ENCODE measurements at places on chromosomes 2 and 18.

- no peak for DNase-seq
Measured at GRCh38 chr2:178246696-178247095, 52.4 kb downstream of the OSBPL6 start.

- no peak for DNase-seq
Measured at GRCh38 chr2:9959262-9959661, 7.8 kb downstream of the GRHL1 start.

- no peak for DNase-seq
Measured at GRCh38 chr2:113850687-113851086, 39.2 kb upstream of the ACTR3 start.

DNA sequence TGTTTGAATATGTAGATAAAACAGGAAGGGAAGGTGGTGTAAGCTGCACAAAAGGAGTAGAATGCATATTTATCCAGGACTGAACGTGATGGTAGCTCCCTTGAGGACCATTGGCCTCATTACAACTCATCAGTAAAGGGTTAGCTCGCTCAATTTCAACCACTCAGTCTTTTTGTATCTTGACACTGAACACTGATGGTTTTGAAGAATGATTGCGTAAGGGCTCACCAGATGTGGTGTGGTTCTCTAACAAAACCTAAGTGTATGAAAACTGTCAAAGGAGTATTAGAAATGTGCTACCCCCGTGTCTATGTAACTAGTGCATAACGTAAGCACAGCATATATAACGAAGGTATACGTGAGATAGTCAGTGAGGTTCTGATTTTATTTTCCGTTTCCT is 272.4 kb upstream of the THSD7B start:
- DNase-seq = no peak

- DNase-seq = no peak
Measured at GRCh38 chr2:192469612-192470011, 274.9 kb upstream of the TMEFF2 start.

GRCh38 chr18:66990909-66991308 is 387.0 kb upstream of the CDH19 start:
- no peak for DNase-seq

GRCh38 chr2:201790291-201790690 is 9.6 kb upstream of the ALS2 start:
- DNase-seq = no peak

DNA sequence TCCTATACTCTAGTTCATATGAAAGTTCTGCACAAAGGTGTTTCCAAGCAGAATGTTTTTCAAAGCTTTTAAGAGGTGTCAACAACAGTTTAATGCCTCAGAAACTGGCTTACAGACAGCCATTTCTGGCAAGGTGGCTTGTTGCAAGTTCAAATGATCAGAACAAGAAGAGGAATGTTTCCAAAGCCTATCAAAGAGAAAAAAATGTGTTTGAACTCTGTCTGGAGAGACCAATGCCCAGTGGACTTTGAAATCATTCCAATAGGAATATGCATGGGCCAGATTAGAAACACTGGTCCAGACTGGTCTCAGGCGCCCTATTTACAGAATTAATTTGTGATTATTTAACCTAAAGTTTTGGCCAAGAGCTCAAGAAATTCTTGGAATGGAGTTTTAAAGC is 106.2 kb downstream of the CPS1 start:
- DNase-seq = no peak

DNA sequence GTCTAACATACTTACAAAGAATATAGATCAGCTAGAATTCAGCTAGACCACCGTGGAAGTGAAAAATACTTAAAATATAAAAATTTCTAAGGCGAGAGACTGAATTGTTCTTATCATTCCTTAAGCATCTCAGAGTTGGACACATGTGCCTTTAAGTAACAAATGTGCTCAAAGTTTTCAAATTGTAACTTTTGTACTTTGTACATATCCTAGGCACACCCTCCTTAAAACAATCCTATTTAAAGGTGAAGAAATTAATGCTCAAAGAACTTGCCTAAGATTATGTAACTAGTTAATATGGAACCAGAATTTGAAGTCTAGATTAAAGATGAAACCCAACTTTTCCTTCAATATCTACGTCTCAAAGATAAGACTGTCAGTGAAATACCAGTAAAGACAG is 74.1 kb downstream of the EML4 start:
- no peak for DNase-seq

DNA sequence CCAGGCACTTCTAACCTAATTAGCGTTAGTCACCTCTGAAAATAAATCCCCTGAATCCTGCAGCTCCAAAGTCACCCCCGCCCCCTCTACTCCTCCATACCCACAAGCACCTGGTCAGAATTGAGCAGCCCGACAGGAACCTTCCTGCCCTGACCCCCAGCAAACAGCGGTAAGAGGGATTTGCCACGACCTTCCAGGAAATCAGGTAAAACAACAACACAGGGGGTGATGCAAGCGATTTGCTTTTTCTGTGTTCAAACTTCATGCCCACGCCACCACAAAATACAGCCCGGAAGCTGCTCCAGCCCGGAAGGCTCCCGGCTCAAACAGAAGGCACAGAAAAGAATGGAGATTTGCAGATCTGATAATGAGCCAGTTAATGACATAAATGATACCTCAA is 367.1 kb downstream of the GPD2 start:
- DNase-seq = no peak

GRCh38 chr2:67649331-67650261 is 252.5 kb downstream of the ETAA1 start:
- no peak for DNase-seq

DNA sequence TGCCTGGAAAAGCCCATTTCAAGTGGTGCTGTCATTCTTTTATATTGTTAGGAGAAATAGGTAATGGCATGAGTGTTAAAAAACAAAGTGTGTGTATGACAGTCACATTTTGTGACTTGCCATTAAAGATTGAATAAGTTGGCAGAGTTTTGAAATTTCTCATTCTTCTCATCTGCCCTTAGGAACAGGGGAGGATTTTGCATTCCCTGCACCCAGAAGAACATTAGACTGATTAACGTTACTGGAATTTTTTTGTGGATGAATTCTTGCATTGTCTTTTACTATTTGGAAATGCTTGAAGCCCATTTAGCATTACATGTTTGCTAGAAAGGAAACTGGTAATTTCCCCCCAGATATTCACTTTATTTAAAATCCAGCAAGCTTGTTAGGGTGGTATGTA is 162.2 kb downstream of the BABAM2 start:
- DNase-seq = no peak

GRCh38 chr2:95320986-95321767 is 24.0 kb downstream of the KCNIP3 start:
- DNase-seq = no peak
